ENCODE measurements at places on chromosomes 2 and 18.
A peak's percentile ranks its signal among the peaks of the same experiment; 100 is the strongest.

GRCh38 chr2:191321861-191322662, 76.9 kb downstream of the MYO1B start:
- no peak for DNase-seq

DNA sequence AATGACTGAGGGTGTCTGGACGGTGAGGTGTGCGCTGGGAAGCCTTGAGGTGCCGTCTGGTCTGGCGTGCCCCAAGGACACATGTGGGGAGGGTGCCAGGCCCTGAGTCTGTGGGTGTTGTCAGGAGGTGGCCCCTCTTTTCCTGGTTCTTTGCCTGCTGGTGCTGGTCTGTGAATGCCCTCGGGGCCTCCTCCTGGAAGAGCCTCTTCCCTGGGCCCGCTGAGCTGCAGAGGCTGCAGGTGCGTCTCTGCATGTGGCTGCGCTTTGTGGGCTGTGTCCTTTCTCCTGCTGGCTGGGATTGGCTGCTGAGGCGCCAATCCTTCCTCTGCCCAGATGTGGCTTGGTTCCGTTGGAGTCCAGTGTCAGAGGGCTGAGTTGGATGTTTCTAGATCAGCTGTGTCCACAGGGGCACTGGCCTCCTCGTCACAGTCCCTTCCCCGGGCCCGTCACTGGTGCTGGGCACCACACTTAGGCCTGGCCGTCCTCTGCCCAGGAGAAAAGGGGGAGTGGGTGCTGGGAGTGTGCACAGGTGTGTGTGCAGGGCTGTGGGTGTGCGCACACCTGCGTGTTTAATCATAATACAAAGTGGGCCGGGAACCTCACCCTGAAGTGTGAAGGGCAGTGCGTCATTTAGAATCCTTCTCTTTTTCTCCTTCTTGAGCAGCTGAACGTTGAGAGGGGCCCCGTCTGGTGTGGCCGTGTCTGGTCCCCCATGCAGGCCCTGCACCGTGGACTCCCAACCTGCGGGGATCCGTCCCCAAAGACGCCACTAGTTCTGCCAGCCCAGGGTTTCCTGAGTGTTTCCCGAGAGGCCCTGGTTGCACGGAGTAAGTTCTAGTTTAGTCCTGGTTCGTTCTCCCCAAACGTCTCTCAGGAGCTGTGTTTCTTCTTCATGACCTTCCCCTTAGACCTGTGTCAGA, 35.5 kb downstream of the RTP5 start:
- no peak for DNase-seq

DNA sequence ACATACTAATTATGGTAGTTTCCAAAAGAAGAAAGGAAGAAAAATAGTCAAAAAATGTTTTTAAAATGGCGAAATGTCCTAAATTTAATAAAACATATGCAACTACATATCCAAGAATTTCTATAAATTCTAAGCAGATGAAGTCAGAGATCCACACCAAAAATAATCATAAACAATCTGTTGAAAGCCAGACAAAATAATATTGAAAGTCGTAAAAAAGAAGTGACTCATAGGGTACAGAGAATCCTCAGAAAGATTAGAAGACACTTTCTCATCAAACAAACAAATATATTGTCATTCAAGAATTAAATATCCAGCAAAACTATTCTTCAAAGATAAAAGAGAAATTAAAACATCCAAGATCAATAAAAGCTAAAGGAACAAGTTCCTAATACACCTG, 281.4 kb upstream of the ZNF804A start:
- DNase-seq: no peak

DNA sequence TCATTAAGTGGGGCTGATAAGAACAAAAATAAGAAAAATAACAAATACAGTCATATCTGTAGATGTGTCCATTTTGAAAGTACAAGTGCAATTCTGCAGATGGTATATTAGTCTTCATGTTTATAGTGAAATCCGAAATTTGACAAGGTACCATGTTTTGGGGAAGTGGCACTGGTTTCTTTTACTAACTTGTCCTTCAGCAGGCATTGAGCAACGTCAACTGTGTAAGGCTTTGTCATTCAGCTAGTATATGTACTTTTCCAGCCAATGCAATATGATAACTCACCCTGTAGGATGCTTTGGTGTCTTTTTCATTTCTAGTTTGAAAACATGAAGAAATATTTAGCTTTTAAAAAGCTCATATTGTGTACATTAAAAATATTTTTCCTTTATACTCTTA, 139.9 kb downstream of the MCFD2 start:
- DNase-seq: no peak

DNA sequence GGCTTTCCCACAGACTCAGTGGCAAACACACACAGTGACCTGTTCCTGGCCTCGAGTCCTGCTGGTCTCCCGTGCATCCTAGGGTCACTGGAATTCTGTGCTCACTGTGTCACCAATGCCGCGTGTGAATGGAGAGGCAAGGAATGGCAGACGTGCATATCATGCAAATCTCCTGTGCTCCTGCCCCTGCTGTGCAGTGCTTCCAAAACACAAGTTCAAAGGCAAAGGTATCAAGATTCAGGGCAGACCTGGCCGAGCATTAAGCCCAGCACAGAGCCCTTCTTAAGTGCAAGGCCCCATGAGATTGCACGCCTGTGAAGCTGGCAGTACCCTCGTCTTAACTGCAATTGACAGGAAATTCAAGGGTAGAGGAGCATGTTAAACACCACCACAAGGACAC, 129.1 kb downstream of the NDUFA10 start:
- DNase-seq: no peak

DNA sequence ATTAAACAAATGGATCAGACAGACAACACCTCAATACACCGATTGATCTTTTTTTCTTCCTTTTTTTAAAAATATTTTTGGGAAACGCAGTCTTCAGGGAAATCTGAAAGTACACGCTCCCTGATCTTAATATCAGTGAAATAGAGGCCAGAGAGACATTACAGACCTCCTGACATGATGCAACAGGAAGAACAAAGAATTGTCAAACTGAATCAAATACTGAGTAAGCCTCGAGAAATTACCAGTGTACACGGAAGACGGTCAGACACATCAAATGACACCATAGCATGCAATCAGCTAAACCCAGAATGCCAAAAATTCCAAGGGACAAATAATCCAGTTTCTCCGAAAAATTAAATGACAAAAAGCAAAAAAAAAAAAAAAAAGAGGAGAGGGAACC, 80.2 kb upstream of the NFU1 start:
- no peak for DNase-seq

- no peak for DNase-seq
Observed at GRCh38 chr18:11740461-11740860, 51.4 kb downstream of the GNAL start.

DNA sequence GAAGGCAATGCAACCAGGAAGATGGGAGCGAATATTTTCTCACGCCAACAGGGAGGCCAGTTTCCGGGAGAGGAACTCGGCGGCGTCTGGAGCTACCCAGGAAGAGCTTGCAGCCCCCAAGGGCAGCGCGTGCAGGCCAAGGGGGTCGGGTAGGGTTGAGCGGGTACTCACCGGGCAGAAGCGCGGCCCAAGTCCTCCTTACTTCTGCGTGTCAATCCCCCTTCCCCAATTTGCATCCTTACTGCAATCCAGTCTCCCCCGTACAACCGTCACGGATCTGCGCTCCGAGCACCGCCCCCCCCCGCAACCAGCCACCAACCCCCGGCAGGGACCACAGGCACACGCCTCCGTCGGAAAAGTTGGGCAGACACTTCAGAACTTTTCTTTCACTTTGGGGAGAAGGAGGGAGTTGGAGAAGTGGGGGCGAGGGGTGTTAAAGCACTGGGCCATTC, 1.3 kb downstream of the ATP8B1 start:
- DNase-seq: peak; percentile 23

DNA sequence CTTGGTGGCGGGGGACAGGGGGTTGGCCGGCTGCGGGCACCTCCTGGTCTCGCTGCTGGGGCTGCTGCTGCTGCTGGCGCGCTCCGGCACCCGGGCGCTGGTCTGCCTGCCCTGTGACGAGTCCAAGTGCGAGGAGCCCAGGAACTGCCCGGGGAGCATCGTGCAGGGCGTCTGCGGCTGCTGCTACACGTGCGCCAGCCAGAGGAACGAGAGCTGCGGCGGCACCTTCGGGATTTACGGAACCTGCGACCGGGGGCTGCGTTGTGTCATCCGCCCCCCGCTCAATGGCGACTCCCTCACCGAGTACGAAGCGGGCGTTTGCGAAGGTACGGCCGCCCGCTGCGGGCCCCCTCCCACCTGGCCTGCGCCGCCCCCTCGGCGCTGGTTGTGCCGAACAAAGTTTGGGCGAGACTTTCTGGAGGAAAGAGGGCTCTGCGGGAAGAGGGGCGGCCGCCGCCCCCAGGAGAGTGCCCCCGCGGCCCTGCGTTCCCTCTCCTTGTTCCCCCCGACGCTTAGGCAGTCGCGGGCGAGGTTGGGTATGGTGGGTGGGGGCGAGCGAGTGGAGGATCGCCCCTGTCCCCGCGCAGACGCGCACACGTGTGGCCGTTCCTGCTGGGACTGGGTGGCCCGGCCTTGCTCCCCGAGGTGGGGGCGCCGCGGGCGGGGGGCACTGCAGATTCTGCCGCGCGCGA, 866 bp downstream of the CRIM1 start:
- no peak for DNase-seq

DNA sequence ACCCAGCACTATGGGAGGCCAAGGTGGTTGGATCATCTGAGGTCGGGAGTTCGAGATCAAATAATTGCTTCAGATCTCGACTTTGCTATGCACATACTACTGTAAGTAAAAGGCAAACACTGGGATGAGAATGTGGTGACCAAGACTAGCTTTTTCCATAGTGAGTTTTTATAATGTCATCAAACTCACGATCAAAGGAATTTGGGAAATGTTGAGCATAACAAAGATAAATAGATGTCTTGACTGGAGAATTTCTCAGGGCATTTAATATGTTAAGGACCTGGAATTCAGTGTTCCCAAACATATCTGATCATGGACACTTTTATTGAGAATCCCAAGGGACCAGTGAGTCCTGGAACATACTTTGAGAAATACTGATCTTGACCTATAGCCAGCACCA, 205.6 kb downstream of the ARHGAP15 start:
- no peak for DNase-seq

DNA sequence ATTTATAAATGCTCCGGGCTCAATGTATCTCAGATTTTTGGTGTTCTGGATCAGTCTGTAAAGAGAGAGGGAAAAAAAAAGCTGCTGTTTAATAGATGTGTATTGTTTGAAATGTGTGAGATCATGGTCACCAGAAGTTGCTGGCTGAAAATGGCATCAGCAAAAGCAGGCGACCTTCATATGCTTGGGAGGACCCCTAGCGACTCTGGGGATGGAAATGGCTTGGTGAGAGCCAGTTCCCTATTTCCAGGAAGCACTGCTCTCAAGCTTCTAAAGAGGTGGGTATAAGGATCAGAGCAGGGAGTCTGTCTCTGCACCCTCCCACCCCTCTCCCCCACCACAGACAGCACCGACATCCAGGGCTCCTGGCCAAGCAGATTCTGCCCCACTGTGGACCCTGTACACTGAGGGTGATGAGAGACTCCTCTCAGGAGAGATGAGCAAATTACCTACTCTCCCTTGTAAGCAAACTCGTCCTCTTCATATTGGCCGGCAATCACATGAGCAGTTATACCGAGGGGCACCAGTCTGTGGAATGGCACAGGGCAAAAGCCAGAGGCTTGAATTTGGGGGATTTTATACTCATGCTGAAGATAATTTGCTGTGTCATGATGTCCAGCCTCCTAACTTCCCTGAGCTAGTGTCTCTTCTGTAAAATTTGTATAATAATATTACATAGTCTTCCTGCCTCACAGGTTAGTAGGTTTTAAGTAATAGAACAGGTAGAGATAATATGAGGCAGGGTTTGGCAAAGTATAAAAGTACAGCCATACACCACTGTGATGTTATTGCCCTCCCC, 29.6 kb downstream of the LHCGR start:
- no peak for DNase-seq

DNA sequence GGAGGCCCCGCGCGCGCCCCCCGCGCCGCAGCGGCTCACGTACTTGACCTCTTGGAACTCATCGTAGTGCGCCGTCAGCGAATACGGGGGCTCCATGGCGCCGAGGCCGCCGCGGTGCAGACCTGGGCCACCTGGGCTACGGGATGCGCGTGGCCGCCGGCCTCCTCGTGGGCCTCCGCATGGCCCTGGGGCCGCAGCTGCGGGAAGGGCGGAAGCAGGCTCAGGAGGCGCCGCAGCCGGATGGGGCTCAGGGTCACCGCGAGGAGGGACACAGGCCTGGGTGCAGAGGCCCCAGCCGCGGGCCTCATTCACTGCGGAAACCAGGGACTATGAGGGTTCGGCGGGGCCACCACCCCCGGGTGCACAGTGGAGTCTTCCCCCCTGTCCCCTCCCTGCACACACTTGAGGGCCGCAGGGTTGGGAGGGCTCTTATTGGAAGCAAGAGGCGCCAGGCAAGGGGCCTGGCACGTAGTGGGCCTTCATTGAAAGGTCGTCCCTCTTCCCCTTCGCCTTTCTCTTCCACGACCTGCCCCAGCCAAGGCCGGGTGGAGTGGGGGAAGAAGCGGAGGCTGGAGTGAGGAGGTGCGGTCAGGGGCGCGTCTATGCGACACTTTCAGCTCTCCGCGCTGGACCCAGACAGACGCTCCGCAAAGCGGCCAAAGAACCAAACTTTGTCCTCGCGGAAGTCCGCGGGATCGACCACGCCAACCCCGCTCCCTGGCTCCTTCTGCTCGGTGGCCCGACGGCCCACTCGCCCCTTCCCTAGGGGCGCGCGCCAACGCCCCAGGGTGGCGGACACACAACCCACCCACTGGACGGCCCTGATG, 863 bp downstream of the ECEL1 start:
- DNase-seq: no peak

- no peak for DNase-seq
Observed at GRCh38 chr2:181308766-181309515, 148.2 kb upstream of the ITGA4 start.

DNA sequence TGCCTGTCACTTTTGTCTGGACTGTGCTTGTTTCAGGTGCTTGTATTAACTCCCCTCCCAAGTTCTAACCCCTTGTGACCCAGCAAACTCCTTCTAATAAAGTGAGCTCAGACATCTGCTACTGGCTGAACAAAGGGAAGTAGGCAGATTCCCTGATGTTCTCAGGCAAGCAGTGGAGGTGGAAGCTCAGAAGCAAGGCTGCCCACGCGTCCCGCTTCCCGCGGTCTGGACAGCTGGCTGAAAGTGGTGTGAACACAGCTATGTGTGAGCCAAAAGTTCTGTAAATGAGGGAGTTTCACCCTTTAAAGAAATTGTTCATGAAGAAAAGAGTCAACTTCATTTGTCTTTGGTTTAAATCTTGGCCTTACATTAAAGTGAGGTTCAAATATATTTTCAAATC, 40.0 kb downstream of the NAPG start:
- no peak for DNase-seq

GRCh38 chr18:3457261-3457724, 7.3 kb downstream of the TGIF1 start:
- no peak for DNase-seq

- DNase-seq: no peak
Observed at GRCh38 chr2:233115121-233115520, 55.0 kb downstream of the INPP5D start.

- no peak for DNase-seq
Observed at GRCh38 chr2:99886418-99886817, 256.0 kb downstream of the AFF3 start.

Data from NCI-H774 (cell line).